ENCODE measurements at places on chromosomes 11 and 22.

DNA sequence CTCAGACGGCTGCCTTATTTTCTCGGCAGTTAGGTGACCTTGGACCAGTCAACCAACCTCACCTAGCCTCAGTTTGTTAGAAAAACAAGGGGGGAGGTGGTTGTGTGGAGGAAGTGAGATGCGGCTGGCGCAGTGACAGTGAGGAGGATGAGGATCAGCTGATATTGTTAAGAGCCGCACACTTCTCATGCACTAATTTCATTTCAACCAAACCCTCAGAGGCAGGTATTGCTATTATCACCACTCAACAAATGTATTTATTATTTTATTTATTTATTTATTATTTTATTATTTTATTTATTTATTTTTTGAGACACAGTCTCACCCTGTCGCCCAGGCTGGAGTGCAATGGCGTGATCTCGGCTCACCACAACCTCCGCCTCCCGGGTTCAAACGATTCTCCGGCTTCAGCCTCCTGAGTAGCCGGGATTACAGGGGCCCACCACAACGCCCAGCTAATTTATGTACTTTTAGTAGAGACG is 2.1 kb downstream of the LGALS1 start:
- DNase-seq = no peak

DNA sequence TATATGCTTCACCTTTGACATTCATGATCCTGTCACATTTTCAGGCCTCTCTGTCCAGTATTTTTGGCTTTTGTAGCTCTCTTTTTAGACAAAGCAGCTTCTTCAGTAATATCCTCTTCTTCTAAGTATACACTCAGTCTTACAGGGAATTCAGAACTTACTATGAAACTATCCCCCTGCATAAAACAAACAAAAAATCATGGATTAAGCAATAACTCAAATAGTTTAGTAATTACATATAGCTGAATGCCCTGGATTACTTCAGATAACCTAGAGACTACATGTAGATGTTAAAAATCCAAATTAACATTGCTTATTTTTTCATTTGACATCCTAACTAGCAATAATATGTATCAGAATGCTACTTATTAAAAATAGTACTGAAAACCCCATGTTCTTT is 5.2 kb downstream of the TAF1D start:
- no peak for DNase-seq

DNA sequence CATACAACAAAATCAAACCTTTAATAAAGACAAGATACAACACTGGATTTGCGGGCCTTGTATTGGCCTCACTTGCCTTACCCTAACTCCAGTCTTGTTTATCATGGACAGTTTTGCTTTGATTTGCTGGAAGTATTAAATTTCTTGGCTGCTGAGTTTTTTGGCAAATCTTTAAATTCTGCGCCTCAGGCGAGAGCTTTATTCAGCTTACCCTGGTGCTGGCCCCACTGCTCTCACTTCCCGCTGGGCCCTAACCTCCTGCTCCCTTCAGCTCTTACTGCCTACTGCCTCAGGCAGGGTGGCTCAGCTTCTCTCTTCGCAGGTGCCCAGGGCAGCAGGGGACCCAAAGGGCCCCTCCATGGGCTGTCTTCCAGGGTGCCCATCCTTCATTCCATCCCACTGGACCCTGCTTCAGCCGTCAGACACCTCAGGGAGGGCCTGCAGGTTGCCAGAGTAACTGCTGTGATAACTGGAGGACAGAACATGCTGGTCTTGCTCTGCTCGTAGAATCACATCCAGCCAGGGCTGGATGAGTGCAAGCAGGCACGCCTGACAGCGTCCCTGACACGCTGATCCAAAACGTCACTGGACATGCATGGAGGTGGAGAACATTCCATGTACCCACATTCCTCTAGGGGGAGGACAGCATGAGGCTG is 45.7 kb upstream of the TUB start:
- no peak for DNase-seq

- no peak for DNase-seq
Observed at GRCh38 chr22:20749453-20749852, 24.5 kb upstream of the SERPIND1 start.

DNA sequence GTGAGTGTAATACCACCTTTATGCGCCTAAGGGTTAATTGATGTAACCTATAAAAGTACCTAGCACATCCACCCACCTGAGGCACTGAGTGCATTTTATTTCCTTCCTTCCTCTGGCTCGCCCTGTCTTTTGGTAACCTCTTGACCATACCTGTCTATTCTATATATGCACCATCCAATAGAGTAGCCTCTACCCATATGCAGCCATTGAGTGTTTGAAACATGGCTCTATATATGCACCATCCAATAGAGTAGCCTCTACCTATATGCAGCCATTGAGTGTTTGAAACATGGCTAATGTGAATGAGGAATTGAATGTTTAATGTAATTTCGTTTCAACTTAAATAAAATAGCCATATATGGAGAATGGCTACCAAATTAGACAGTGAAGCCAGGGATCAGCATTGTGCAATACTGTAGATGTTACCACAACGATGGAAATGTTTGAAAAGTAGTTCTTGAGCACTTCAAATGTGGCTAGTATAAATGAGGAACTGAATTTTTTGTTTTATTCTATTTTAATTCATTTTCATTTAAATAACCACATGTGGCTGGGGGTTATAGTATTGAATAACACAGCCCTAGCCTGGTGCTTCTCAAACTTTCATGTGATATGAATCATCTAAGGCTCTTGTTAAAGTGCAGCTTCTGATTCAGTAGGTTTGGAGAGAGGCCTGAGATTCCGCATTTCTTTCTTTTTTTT is 33.8 kb downstream of the SLC35F2 start:
- no peak for DNase-seq

- DNase-seq = no peak
Observed at GRCh38 chr22:22814666-22815396, 72.8 kb upstream of the IGLL5 start.

DNA sequence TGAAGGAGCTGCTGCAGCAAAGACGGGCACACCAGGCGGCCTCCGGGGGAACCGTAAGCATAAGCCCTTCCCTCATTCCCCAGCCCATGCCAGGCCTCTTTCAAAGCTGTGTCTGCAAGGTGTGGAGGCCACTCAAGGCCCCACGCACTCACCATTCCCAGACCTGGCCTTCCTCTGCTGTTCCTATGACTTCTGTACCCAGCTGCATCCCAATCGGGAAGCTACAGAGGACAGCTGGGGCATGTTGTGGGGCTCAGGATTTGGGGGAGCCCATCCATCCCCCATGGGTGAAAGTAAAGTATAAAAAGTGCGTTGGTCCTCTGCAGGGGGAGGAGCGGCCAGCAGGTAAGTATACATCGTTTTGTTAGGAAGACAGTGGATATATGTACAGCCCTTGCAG is 2.2 kb downstream of the POU2AF3 start:
- no peak for DNase-seq

- DNase-seq = no peak
Observed at GRCh38 chr11:61874377-61874809, 17.0 kb downstream of the FADS3 start.

DNA sequence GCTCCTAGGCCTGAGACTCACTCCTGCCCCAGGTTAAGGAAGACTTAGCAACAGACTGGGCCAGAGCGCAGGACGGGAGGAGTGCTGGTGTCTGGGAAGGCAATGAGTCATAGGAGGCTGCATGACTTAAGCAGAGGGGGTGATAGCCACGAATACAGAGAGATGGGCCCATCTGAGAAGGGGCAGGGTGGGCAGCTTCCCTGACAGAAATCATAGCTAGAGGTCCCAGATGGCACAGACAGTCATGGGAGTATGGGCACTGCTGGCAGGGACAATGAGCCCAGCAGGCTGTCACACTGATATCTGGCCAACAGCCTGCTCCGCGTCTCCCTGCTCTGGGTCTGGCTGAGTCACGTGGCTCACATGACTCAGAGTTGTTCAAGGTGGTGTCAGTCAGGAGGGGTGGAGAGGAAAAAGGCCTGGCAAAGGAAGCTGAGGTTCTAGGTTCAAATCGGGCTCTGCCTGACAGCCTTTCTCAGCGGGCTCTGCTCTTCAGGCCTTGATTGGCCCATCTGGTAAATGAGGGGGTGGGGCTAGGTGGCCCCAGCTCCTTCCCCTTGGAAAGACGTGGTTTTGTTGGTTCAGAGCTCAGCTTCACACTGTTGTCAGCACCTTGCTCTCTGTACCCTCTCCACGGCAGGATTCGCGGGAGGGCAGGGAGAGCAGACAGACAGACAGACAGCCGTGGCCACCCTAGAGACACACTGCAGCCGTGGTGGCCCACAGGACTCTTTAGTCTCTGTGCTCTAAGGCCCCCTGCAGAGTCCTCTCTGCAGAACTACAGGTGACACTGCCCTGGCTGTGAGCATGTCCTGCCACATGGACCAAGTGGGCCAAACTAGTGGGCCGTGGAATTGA is 47.8 kb downstream of the DBX1 start:
- DNase-seq = peak; percentile 92

GRCh38 chr11:98194611-98195010 is 826.1 kb upstream of the CNTN5 start:
- no peak for DNase-seq

DNA sequence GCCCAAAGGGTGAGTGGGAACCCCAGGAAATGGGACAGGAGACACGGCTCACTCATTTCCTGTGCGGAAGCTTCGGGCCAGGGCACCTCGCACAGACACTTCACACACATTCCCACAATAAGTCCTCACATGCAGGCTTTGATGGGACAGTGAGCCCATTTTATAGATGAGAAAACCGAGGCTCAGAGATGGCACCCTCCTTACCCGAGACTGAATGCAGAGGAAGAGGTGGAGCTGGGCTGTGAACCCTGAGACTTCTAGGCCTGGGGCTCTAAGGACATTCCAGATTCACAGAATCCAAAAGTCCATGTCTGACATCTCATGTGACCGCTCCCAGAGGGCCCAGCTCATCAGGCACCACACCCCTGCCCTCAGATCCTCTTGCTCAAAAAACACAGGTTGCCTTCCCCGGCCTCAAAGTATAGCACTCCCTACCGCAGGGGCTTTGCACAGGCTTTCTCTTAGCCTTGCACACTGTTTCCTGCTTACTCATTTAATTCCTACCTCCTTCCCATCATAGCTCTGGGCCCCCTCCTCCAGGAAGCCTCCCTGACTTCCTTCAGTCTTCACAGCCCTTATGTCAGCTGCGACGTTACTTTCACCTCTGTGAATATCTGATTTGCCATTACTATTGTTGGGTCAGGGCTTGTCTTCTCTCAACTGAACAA is 57.1 kb upstream of the TCF20 start:
- DNase-seq = no peak

DNA sequence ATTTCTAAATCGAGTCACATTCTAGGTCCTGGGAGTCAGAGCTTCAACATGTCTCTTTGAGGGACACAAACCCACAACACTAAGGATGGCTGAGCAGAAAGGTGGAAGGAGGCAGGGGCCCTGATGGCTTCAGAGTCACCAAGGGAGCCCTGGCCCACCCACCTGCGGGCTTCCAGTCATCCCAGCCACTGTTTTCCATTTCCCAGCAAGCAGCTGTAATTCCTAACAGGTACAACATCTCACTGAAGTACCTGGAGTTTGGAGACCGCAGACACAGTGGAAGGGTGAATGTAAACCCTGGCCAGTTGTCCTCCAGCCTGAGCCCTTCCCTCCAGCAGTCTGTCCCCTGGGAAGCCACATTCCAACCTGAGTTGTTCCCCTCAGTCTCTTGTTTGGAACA is 562.8 kb downstream of the TBC1D22A start:
- DNase-seq = no peak

DNA sequence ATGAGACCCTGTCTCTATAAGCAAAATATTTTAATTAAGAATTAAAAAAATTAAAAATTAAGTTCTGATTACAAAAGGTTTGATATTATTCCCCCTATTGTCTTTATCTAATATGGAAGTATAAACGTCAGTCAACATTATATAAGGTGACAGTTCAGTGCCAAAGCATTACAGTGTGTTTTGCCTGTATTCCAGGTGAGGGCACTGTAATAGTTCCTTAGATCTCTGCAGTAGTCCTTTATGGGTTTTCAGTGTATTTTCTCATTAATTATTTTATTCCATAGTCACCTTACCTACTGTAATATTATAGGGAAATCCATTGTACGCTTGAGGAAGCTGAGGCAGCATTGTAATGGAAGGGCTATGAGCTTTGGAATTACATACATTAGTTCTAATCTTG is 33.0 kb downstream of the FAR1 start:
- DNase-seq = no peak

- DNase-seq = peak; percentile 79
Observed at GRCh38 chr11:120801801-120802689, 221.9 kb upstream of the TBCEL start.

GRCh38 chr22:37715760-37716159 is 18.9 kb downstream of the TRIOBP start:
- no peak for DNase-seq

DNA sequence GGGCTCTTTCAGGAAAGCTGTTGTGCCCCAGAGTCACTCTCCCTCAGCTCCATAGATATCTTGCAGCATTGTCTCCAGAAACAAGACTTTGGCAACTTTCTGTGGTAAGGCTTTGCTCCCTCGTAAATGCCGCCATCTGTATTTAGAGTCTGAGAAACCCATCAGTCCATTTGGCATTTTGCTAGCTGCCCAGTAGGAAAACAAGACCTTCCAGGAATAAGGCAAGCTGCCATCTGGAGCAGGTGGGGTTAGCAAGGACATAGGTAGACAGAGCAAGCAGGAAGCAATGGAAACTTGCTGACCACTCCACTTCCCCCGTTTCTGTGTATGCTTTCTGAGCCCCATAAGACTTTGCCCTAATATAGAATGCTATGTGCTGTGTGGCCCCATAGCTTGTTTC is 131.9 kb downstream of the SPATA19 start:
- no peak for DNase-seq

- no peak for DNase-seq
Observed at GRCh38 chr11:111714522-111714921, 51.7 kb downstream of the PPP2R1B start.

Data from AG20443 (cell line).